NCI-H1417 (cell line): ENCODE measurements at places on chromosomes 1 and 21.

DNA sequence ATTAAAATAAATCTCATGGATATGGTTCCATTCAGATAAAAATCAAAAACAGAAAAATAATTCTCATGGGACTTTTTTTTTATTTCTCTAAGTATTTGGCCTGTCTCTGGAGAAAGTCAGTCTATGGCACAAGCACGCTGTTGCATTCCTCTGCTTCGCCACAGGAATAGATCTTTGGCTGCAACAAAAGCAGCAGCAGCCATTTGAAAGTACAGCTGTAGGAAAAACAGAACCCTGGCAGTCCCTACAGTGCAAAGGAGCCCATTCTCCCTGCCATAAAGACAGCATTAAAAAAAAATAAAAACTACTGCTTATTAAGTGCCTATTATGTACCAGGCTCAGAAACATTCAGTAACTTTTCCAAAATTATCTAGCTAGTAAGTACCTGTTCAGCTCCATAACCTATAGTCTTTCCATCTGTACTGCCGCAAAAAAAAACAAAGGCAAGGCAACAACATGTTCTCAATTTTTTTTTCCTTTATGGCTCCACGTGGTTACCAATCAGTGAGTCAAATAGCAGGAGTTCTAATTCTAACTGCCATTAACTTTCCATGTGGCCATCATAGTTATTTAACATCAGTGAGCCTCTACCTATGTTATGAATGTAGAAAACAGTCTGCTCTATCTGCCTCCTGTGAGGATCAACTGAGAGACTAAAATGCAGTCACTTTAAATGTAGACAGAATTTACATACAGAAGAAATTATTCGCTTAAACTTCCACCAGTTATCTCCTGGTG lies 22.7 kb downstream of the SLC35D1 start:
- no peak for DNase-seq

DNA sequence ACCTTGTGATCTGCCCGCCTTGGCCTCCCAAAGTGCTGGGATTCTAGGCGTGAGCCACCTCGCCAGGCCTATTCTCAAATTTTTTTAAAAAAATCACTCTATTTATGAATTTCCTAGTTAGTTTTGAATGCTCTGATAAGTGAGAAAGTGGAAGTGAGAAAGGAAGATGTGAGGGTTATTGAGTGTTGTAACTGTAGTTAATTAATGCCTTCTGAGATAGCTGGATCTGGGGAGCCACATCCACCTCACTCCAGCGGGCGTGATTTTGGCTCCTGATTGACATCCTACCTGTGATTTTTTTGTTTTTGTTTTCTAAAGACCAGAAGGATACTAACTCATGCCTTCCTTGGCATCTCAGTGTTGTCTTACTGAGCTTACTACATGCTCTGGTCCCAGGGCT lies 65.6 kb downstream of the ST3GAL3 start:
- DNase-seq, result no peak

- no peak for DNase-seq
Measured at GRCh38 chr1:198794498-198794897, 155.7 kb downstream of the PTPRC start.

- DNase-seq, result no peak
Measured at GRCh38 chr1:190168116-190168892, 309.4 kb downstream of the BRINP3 start.
